ENCODE measurements at places on chromosomes 4 and X.
A peak's percentile ranks its signal among the peaks of the same experiment; 100 is the strongest.

DNA sequence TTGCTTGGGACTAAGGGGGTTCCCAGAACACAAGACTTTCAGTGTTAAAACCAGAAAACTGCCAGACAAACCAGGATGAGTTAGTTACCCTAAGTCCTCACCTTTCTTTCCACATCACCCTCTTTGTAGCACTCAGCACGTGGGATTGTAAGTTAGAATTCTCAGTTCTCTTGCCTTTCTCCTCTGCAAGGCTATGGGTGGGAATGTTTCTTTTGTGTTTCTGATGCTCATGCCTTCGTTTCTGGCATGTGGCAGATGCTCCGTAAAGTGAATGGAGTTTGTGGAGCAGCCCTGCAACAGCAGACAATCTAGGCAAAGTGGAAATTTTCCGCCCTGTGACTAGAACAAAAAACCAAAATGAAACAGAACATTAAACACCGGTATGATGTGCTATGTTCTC, 64.7 kb upstream of the SPP1 start:
- DNase-seq: no peak

GRCh38 chr4:53598483-53598882, 7.2 kb upstream of the LNX1 start:
- DNase-seq: no peak

DNA sequence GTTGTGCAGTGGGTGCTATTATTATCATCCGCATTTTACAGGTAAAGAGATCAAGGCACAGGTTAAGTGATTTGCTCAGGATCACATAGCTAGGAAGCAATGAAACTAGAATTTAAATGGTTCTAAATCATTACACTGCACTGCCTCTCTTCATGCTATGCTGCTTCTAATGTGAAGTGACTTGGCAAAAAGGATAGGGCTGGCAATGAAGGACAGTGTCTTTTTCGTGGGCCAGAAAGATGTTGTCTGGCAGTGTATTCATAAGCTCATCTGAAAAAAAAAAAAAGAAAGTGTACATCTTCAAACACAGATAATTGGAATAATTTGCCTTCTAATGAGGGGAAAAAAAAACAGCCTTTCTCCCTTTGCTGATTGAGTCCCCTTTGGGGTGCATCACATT, 132.2 kb upstream of the FUNDC1 start:
- DNase-seq: no peak

GRCh38 chrX:65702956-65703355, 35.5 kb downstream of the MSN start:
- DNase-seq: no peak

GRCh38 chrX:39764441-39764914, 333.3 kb downstream of the BCOR start:
- DNase-seq: no peak

DNA sequence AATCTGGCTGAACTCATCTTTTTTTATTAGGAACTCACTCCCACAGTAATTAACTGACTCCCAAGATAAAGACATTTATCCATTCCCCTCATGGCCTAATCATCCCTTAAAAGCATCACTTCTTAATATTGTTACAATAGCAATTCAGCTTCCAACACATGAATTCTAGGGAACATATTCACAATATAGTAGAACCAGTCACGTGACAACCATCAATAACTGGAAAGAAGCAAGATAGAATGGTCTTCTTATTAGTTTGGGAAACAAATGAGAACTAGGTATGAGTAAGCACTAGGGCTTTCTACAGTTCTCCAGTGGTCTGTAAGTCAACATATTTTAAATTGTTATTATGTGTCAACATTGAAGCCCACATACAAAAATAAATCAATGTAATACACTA, 170.1 kb downstream of the KLHL4 start:
- no peak for DNase-seq

DNA sequence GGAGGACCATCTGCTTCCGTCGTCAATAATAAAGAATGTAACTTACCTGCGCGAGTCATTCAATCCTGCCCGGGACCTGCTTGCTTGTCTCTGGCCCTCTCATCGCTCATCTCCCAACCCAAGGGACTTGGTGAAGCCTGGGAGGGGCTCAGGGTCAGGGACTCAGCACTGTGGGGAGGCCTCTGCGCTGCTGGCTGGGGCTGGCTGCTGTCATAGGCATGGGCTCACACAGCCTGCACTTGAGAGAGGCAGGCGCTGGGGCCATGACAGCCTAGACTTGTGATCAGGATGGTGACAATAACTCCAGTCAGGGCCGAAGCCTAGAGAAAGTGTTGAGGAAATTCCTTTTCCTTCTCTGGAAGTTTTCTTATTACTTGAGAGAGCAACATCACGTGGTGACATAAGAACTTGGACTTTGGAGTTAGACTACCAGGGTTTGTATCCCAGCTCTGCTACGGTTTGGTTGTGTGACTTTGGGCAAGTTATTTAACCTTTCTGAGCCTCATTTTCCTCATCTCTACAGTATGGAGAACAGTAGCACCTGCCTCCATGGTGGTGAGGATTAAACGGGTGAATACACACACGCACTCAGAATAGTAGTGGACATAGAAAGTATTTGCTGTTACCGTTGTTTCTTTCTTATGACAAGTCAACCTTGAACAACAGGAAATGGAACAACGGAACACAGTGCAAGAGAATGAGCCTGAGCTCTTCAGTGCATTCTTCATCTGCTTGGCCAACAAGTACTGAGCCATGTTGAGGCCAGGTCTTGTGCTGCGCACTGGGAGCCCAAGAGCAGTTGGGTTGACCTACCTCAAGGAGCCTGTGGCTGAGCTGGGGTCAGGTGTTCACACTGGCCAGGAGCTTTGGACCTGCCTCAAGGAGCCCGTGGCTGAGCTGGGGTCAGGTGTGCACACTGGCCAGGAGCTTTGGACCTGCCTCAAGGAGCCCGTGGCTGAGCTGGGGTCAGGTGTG, 60.5 kb downstream of the TBC1D14 start:
- DNase-seq: no peak

- peak; percentile 55 for DNase-seq
Measured at GRCh38 chr4:174119051-174119450, 164.4 kb downstream of the FBXO8 start.

DNA sequence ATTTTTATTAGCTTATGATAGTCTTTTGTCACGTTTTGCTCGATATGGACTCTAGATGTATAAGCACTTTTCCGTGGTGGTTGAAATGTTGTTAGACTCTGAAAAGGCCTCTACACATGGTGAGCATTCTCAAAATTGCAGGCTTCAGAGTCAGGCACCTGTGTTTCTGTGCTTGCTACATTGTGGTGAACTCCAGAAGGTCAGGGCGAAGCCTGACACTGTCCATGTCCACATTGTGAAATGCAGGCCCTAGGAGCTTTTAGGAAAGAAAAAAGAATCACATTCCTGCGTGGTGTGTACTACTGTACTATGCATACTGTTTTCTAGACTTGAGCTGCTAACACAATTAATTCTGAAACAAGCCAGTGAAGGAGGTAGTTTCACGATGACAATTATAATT, 86.3 kb downstream of the HS3ST1 start:
- DNase-seq: no peak

DNA sequence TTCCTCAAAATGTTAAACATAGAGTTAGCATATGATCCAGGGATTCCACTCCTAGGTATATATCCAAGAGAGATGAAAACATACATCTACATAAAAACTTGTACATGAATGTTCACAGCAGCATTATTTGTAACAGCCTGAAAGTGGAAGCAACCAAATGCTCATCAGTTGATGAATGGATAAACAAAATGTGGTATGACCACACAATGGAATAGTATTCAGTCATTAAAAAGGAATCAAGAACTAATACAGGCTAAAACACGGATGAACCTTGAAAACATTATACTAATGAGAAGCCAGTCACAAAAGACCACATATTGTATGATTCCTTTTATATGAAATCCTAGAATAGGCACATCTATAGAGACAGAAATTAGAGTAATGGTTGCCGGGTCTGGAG, 42.7 kb upstream of the IQSEC2 start:
- no peak for DNase-seq

- DNase-seq: no peak
Measured at GRCh38 chrX:16162391-16162790, 4.9 kb upstream of the MAGEB17 start.

DNA sequence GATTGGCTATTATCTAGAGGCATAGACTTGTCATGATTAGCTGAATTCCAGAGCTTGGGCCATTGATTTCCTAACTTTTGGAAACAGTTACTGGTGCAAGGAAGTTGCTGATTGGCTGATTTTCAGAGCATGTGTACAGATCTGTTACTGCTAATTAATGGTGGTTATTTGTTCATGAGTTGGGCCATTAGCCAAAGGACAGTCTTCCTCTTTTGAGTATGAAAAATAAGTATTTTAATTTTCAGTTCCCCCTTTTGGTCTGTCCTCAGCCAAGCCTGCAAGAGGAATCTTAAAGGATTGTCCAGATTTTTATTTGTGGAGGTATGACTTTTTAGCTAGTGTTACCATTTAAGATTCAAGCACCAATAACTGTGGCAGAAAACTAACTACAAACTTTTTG, 7.0 kb upstream of the DSPP start:
- DNase-seq: peak; percentile 6

GRCh38 chrX:72393836-72394517, 88.3 kb upstream of the CITED1 start:
- no peak for DNase-seq

DNA sequence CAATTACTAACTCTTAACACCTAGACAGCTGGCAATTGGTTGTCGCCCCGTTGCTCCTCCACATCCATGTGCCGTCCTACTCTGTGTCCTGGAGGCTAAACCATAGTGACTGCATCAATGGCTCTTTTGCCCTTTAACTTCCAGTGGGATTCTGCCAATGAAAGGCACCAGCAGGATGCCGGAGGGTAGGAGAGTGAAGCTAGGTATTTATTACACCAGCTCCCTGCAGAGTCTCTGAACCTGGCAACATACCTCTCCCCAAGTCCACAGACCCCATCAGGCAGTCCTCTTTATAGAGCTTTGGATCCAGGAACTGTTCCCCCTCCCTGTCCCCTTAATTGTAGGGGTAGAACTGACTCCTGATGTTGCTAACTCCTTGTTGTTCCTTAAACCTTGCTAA, 426.8 kb downstream of the HNRNPD start:
- no peak for DNase-seq

DNA sequence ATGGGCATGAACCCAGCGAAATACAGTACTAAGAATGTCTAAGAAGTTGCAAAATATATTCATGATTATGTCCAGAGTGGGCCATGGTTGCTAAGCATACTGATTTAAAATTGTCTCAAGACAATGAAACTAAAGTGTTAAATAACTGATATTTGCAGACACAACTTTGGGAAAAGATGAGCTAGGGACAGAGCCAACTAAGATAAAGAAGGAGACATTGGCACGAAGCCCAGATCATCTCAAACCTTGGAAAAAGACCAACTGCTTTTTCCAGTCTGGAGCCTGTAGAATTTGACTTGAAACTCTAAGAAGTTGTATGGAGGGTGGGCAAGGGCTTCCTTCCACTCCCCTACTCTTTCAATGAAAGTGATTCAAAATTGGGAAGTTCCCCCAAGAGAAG, 108.5 kb upstream of the GLRA2 start:
- no peak for DNase-seq

GRCh38 chrX:23548164-23548563, 119.1 kb upstream of the PRDX4 start:
- DNase-seq: no peak

DNA sequence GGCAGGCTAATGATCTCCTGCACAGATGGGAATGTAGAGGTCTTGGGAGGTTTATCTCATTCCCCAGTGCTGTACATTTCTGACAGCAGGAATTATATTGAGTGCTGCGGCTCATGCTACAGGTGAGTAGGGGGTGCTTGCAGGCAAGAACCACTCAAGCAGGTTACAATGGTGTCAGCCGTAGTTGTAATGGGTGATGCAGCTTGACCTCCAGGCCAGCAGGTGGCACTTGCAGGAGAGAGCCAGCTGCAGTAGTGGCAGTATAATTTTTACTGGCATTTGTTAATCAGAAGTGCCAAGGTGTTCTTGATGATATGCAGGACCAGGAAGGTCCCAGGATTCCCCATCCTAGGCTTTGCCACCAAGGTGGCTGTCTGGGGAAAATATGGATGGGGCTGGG, 759.6 kb upstream of the NDST4 start:
- no peak for DNase-seq

DNA sequence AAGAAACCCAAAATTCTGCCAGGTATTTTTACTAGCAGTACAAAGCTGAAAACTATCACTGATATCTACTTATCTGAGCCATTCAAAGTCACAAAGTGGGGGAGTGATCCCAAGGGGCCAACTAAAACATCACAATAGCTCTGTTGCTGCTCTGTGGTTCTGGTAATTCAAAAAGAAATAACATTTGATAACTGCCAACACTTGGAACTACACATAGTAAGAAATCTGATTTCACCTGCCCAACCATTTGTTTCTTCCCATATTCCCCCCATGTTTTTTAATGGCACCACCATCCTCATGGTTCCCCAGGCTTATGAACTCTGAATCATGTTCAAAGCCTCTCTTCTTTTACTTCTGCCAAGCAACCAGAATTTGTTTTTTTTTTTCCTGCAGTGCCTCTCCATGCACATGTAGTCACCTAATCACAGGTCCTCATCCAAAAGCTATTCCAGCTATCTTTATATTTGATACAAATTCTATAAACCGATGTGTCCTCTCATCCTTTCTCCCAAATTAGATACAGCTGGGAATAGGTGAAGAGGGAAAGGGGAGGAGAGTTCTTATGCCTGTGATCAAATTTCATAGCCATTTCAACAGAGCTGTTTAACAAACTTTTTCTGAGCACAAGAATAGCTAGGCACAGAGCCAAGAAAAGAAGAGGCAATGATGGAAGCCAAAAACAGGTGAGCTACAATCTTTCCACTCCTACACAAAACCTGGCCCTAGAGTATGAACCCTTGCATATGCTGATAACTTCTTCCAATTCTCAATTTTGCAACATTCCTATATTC, 7.7 kb downstream of the AMMECR1 start:
- DNase-seq: no peak

DNA sequence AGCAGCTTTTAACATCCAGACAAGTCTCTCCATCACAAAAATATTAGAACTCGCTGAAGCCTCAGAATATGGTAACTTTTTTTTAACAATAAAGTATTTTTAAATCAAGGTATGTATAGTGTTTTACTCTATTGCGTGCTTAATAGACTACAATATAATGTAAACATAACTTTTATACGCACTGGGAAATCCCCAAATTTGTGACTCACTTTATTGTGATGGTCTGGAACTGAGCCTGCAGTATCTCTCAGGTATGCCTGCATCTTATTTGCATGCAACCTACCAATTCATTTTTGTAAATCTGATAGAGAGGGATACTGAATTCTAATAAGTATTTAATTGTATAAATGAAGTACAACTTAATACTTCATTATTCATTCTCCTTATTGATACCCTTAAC, 823.5 kb downstream of the ADGRL3 start:
- DNase-seq: no peak

DNA sequence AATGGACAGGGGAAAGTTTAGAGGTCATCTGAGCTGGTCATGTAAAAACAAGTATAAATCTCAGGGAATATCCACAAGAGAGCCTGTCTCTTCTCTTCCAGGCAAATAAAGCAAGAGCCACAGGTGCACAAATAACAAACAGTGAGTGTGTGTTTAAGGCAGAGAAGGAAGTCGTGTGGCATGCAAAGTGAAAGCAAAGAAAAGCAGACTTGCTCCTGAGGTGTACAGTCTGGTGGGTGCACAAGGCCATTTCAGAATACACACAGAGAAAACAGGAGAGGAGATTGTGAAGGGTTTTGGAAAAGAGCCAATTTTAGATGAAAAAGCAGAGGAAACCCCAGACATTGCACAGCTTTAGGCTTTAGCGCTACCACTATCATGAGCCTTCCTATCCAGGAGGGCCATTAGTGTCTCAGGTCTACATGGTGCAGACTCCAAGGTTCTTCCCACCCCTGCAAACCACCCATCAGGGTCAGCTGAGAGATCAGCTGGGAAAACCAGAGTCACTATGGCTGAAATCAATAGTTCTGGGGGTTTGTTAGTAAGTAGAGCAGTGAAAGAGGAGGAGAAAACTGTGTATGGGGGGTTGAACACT, 355.8 kb downstream of the KLHL4 start:
- no peak for DNase-seq
